ENCODE measurements at places on chromosomes 1 and 21. TPM values are rescaled to one million over a fixed set of nuclear protein-coding genes. Genes with fewer than 3 reads are reported as not detected.
A peak's percentile ranks its signal among the peaks of the same experiment; 100 is the strongest.

- DNase-seq = no peak
- peak overlapping the region; percentile 17 for H3K27ac ChIP-seq
- no peak overlapping the region for H3K4me3 ChIP-seq
- H3K36me3 ChIP-seq = no peaks in the 10 kb centered on the region
- no peaks in the 10 kb centered on the region for H3K27me3 ChIP-seq
Observed at GRCh38 chr1:207056673-207057072, 3.6 kb downstream of the PFKFB2 start.

GRCh38 chr1:1173793-1174415, at the start of gene TTLL10:
TTLL10 (plus strand) TSS chr1:1173880; CDS start chr1:1179216, 5,336 bp downstream.
- no peak for DNase-seq
- H3K27ac ChIP-seq = no peak within 1 kb of the TSS
- no peaks in the 10 kb centered on the region for H3K36me3 ChIP-seq
- peaks cover 12% of the 10 kb centered on the region for H3K4me1 ChIP-seq
- no peak within 1 kb of the TSS for H3K4me3 ChIP-seq

Gene MROH9
- 0.09 TPM for total RNA-seq

Gene FCRLA
- 0.35 TPM for total RNA-seq

Gene ASAP3
- total RNA-seq = 59.6 TPM

DNA sequence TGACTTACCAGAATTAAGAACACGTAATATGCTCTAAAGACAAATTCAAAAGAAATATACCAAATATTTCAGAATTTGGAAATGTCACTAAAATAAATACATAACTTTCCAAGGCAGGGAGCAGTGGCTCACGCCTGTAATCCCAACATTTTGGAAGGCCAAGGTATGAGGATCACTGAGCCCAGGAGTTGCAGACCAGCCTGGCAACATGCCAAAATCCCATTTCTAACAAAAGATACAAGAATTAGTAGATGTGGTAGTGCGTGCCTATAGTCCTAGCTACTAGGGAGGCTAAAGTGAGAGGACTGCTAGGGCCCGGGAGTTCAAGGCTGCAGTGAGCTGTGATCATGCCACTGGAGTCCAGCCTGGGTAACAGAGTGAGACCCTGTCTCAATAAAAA, 11.7 kb downstream of the LUZP1 start:
- no peaks in the 10 kb centered on the region for H3K36me3 ChIP-seq
- H3K27ac ChIP-seq = no peak overlapping the region
- H3K27me3 ChIP-seq = no peaks in the 10 kb centered on the region
- DNase-seq = no peak
- H3K4me3 ChIP-seq = no peak overlapping the region
- H3K4me1 ChIP-seq = no peaks in the 10 kb centered on the region

DNA sequence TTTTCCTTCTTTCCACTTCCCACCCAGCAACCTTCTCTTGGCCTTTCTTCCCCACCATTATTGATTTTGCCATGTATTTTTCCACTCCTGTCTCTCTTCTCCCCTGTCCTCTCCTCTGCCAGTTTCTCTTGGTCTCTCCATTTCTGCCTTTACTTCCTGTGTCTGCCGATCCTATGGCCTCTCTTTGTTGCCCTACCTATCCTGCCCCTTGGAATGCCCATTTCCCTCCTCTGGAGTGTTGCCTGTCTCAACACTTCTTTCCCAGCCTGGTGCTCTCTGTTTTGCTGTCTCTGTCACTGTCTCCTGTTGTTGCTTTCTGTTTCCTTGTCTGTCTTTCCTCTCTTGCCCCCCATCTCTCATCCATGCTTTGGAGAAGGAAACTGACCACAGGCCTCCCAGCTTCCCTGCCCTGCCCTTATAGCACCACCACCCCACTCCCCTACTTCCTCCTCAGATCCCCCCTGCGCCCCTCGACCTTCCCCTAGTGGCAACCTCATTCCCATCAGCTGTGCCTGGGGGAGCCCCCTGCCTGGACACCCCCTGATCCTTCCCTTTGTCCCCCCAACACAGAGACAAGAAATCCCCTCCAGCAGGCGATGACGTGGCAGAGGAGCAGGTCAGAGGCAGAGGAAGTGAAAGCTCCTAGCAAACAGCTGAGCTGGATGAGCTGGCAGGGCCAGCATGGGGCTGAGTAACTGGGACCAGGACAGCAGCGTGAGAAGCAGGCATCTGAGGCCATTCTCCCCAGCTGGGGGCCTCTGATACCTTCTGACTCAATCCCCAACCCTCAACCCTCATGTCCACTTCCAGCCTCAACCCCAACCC, 6.6 kb upstream of the ETV3L start:
- H3K27me3 ChIP-seq = peaks cover 57% of the 10 kb centered on the region
- DNase-seq = peak; percentile 60

Gene ENO1
- 334 TPM for total RNA-seq

DNA sequence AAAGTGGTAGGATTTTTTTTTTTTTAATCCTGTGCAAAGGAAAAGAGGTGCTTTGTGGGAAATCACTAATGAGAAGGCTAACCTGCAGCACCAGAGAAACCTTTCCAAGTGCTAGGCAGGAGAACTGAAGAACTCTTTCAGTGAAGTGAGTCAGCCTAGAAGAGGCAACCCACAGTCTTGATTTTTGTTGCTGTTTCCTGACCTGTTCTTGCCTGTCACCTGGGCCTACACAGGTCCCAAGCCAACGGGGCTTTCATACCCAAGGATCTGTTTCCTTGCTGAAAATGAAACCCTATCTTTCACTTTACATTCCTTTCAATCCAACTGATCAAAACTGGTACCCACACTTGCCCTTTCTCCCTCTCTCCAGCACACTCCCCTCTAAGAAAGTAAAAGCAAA, 7.1 kb upstream of the IKBKE start:
- no peak overlapping the region for H3K27ac ChIP-seq
- no peak overlapping the region for H3K4me3 ChIP-seq
- peaks cover 7% of the 10 kb centered on the region for H3K27me3 ChIP-seq
- no peak for DNase-seq
- H3K36me3 ChIP-seq = peaks cover 51% of the 10 kb centered on the region

Gene TNFSF4
- 1.4 TPM for total RNA-seq

Gene TDRD5
- total RNA-seq = under 0.01 TPM

- H3K27me3 ChIP-seq = peaks cover 19% of the 10 kb centered on the region
- no peak overlapping the region for H3K27ac ChIP-seq
- no peak for DNase-seq
- H3K4me3 ChIP-seq = no peak overlapping the region
- peaks cover 2% of the 10 kb centered on the region for H3K4me1 ChIP-seq
Observed at GRCh38 chr1:10901891-10902805, 105.7 kb upstream of the CASZ1 start.

DNA sequence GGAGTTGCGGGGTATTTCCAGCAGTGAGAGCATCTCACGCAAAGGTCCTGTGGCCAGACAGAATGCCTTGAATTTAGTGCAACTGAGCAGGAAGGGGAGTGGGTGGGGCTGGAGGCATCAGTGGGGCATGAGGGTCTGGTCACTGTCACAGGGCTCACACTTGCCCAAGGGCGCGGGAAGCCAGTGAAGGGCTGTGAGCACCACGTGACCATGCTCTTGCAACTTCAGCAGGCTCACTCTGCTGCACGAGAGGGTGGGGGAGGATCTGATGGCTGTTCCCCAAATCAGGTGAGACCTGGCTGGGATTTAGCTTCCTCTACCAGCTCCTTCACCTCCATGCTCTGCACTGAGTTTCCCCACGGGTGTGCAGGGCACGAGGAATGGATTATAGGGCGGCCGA, 64.2 kb downstream of the PGBD5 start:
- H3K4me1 ChIP-seq = no peaks in the 10 kb centered on the region
- H3K36me3 ChIP-seq = peaks cover under 1% of the 10 kb centered on the region
- no peak for DNase-seq
- no peak overlapping the region for H3K27ac ChIP-seq
- no peak overlapping the region for H3K4me3 ChIP-seq

DNA sequence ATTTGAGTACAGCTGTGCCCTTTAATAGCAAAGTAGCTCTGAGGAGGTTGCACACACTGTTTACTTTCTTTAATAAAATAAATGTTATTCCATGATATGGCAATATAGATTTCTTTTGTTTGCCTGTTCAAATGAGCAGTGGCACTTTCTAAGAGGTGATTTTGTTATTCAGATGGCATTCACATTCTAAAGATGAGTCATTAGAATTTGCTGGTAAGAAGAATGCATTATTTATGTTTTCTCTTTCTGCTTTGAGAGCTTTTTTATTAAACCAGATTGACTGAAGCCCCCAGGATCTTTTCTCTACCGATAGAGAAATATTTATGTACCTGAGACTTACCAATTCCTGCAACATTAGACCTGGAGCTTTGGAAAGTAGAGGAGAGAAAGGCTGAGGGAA, 11.2 kb upstream of the LEPR start:
- H3K4me1 ChIP-seq = no peaks in the 10 kb centered on the region
- H3K36me3 ChIP-seq = no peaks in the 10 kb centered on the region
- no peak for DNase-seq
- H3K4me3 ChIP-seq = no peak overlapping the region
- no peak overlapping the region for H3K27ac ChIP-seq

Gene WNT3A
- total RNA-seq = not detected

DNA sequence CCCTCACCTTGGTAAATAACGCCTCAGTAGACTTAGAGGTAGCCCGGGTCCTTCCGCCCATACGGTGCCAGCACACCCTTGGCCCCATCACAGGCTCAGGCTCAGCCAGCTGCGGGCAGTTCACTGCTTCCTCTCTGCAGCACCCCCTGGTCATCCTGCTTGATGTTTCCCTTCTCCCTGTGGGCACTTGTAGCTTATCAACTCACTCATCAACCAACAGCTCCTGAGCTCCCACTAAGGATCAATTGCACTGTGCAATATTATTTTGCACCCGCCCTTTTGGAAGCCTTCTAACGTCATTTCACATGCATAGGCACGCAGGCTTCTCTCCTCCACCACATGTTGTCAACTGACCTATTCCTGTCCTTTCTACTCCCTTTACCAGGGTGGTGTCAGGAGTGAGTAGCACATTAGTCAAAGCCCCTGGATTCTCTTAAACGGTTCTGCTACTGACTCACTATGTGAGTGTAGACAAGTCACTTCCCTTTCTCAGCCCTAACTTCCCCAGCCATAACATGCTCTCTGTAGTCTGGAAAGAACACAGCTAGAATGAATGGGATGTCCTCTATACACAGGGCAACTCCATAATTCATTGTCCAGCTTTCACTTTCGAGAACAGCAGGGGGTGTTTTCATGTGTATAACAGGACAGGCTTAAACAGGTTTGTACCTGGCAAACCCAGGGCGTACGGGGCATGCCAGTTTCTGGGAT, 47.1 kb upstream of the IRF2BP2 start:
- no peak overlapping the region for H3K27ac ChIP-seq
- no peak overlapping the region for H3K4me3 ChIP-seq
- peaks cover 15% of the 10 kb centered on the region for H3K4me1 ChIP-seq
- peaks cover 2% of the 10 kb centered on the region for H3K27me3 ChIP-seq

GRCh38 chr1:29677028-29678024, 441.0 kb downstream of the PTPRU start:
- DNase-seq = peak; percentile 49
- no peak overlapping the region for H3K27ac ChIP-seq
- H3K27me3 ChIP-seq = peaks cover 2% of the 10 kb centered on the region

Gene BARHL2
- not detected for total RNA-seq

DNA sequence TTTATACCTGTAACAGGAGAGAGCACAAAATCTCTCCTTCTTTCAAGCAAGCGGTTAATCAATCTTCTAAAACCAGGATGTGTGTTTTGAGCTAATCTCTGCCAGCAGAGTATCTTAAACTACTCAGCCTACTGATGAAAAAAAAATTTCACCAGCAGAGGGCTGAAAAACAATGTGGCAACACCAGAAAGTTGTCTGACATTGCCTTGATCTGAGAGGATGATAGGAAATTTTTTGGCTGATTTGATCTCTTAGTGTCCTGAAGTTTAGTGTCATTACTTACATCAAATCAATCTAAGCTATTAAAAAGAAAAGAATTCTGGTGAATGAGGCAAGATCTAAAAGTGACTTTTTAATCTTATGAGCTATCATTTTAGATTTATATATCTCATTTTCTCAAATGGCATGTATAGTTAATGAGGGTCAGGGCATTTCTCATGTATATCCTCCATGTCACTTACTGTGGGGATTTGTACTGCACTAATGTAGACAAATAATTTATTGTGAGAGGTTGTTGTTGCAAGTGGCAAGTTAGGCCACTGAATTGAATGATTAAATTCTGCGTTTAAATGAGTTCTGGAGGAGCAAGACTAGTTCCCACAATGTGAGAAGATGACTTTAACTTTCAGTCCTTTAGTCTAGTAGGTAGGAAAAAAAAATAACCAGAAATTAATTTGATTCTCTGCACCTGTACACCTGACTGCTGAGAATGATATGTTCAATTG, 10.9 kb downstream of the ADAMTS1 start:
- DNase-seq = no peak
- no peaks in the 10 kb centered on the region for H3K27me3 ChIP-seq
- no peaks in the 10 kb centered on the region for H3K4me1 ChIP-seq
- no peak overlapping the region for H3K27ac ChIP-seq
- peaks cover 16% of the 10 kb centered on the region for H3K36me3 ChIP-seq
- no peak overlapping the region for H3K4me3 ChIP-seq

Gene ZNF644
- total RNA-seq = 65.6 TPM

- DNase-seq = peak; percentile 15
- no peaks in the 10 kb centered on the region for H3K4me1 ChIP-seq
- H3K4me3 ChIP-seq = no peak within 1 kb of the TSS
- no peaks in the 10 kb centered on the region for H3K36me3 ChIP-seq
- H3K27me3 ChIP-seq = no peaks in the 10 kb centered on the region
- peak within 1 kb of the TSS; percentile 10 for H3K27ac ChIP-seq
Observed at GRCh38 chr1:159076438-159077119, at the start of gene AIM2. AIM2 (minus strand) TSS chr1:159076766; CDS start chr1:159073499, 3,267 bp downstream.

DNA sequence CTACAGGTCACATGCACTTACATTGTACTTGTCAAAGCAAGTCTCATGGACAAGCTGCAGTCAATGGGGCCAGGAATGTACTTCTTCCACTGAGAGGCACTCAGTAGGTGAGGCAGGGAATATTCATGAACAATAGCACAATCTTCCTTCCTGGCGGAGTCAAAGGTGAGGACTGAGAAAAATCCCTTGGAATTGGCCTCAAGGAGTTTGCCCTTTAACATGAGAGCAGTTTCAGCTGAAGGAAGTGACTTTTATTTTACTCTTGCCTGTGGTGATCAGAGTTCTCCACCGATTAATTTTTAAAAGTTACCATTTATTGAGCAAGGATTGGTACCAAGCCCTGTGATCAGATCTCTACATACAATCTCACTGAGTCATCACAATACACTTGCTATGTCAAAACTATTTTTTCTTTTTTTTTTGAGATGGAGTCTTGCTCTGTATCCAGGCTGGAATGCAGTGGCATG, 11.2 kb upstream of the AK2 start:
- no peak overlapping the region for H3K4me3 ChIP-seq
- H3K27me3 ChIP-seq = no peaks in the 10 kb centered on the region
- H3K27ac ChIP-seq = no peak overlapping the region
- peaks cover 19% of the 10 kb centered on the region for H3K4me1 ChIP-seq
- no peak for DNase-seq

Gene HEYL
- 19.5 TPM for total RNA-seq

DNA sequence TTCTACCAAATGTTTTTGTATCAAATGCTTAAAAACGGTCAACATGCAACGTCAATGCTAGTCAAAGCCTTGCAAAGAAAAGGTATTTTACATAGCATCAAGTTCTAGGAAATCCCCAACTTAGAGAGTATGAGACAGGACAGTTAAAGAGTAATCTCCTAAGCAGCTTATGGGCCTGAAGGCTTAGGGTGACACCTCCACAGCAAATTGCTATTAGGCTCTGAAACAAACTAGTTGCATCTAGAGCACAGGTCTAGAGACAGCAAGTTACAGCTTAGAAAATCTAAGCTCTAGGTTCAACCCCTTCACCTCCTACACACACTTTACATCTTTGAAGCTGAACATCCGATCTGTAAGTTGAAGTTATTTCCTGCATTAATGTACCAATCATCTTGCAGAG, 13.7 kb downstream of the PABPC4 start:
- no peaks in the 10 kb centered on the region for H3K27me3 ChIP-seq
- H3K27ac ChIP-seq = no peak overlapping the region
- no peak for DNase-seq
- peaks cover 2% of the 10 kb centered on the region for H3K4me1 ChIP-seq

Gene PROK1
- not detected for total RNA-seq

All from muscle of leg (tissue), 16 donors.